ENCODE measurements at places on chromosomes 3 and 15. TPM values are rescaled to one million over a fixed set of nuclear protein-coding genes. Genes with fewer than 3 reads are reported as not detected.

Gene GOLGA6A
- not detected for total RNA-seq

Gene IL17RE
- total RNA-seq = 0.99 TPM

Gene CPN2
- total RNA-seq = not detected

Gene FAM98B
- total RNA-seq = 5.4 TPM

Gene ALS2CL
- 19.7 TPM for total RNA-seq

Gene FOXL2NB
- total RNA-seq = not detected

Gene EFCAB12
- total RNA-seq = under 0.01 TPM

Gene LOXL1
- 91.4 TPM for total RNA-seq

Gene SH3GL3
- total RNA-seq = under 0.01 TPM

Gene SPATA12
- total RNA-seq = not detected

Gene TMEM41A
- 8.3 TPM for total RNA-seq

Gene B3GNT5
- total RNA-seq = 2.8 TPM

Gene INSYN1
- 1.3 TPM for total RNA-seq

Gene NEK11
- 14.4 TPM for total RNA-seq

Gene C3orf20
- not detected for total RNA-seq

Gene SPINT1
- total RNA-seq = under 0.01 TPM

Measured in fibroblast of lung (primary cell).